ENCODE measurements at places on chromosomes 12 and 14. TPM values are rescaled to one million over a fixed set of nuclear protein-coding genes. Genes with fewer than 3 reads are reported as not detected.

Gene KCNMB4
- 0.04 TPM for polyA plus RNA-seq

Gene FSCB
- polyA plus RNA-seq, result not detected

Gene SLCO1C1
- not detected for polyA plus RNA-seq

Gene ACTN1
- 245 TPM for polyA plus RNA-seq

Gene RTL1
- polyA plus RNA-seq, result 0.03 TPM

Gene MANSC4
- not detected for polyA plus RNA-seq

Gene KRT71
- not detected for polyA plus RNA-seq

Gene SRRM4
- not detected for polyA plus RNA-seq

Gene CCDC177
- not detected for polyA plus RNA-seq

Gene PGF
- polyA plus RNA-seq, result 1.1 TPM

Gene TBX3
- polyA plus RNA-seq, result 22.1 TPM

Gene OVCH1
- not detected for polyA plus RNA-seq

Gene RHOJ
- polyA plus RNA-seq, result not detected

Gene CACNA1C
- not detected for polyA plus RNA-seq

Gene CLEC4A
- 0.17 TPM for polyA plus RNA-seq

Gene PIWIL1
- not detected for polyA plus RNA-seq

Gene SLC38A1
- 61.6 TPM for polyA plus RNA-seq

All from A549 (cell line).